NCI-H1092 treated with DMSO at 0.1 percent for 48 hours (cell line): ENCODE measurements at places on chromosomes 11 and 22.

GRCh38 chr11:60932605-60933356 is 8.5 kb downstream of the TMEM132A start:
- no peak for DNase-seq

DNA sequence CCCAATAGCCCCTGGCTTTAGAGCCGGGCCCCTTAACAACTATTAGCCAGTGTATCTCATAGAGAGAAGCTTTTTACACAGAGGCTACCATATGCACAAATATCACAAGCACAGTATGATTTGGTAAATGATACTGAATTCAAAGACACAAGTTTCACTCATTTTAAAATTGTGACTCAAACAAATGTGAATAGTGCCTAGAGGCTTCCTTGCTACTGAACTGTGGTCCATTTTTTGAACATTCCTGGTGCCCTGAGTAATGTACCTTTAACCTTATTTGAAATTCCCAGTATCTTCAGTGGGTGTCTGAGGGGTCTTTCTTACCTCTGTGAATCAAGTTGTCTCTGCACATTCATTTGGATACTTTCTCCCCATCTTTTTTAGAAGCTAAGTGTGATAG is 156.2 kb downstream of the MAML2 start:
- DNase-seq = no peak

DNA sequence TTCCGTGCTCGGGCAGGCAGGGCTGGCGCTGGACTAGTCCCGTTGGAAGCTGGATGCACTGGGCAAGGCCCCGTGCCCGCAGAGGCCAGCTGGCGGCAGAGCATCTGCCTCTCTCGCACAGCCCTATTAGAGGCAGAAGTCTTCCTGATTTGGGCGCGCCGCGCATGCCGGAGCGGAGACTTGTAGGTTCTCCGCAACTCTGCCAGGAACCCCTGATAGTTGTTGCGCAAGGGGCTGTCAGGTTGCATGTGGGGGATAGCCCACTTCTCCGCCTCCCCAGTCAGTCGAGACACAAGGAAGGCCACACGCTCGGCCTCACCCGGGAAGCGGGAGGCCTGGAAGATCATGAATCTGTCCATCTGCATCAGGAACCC is 1.2 kb downstream of the RTL6 start:
- no peak for DNase-seq

DNA sequence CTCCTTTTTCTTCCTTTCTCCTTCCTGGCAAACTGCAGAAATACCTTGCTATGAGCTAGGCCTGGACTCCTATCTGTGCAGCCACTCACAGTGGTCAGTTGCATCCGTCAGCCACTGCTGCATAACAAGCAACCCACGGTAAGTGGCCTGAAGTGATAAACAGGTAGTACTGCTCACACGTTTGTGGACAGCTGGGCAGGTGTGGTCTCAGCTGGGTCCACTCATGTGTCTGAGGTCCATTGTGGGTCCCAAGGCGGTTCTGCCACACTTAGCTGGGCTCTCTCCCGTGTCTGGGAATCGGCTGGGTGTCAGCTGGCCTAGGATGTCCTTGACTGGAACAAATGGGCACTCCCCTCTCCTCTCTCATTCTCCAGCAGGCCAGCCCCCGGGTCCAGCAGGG is 109.3 kb downstream of the BRD1 start:
- DNase-seq = no peak

DNA sequence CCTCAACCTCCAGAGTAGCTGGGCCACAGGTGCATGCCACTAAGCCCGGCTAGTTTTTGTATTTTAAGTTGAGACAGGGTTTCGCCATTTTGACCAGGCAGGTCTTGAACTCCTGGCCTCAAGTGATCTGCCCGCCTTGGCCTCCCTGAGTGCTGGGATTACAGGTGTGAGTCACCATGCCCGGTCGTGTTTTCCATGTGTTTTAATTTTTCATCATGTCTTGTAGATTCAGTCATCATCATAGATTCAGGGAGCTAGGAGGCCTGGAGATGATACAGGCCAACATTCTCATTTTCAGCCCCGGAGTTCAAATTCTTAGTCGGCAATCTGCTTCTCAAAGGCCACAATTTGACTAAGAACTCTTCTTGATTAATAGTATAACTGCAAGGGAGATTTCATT is 73.5 kb upstream of the GRAMD1B start:
- DNase-seq = no peak

DNA sequence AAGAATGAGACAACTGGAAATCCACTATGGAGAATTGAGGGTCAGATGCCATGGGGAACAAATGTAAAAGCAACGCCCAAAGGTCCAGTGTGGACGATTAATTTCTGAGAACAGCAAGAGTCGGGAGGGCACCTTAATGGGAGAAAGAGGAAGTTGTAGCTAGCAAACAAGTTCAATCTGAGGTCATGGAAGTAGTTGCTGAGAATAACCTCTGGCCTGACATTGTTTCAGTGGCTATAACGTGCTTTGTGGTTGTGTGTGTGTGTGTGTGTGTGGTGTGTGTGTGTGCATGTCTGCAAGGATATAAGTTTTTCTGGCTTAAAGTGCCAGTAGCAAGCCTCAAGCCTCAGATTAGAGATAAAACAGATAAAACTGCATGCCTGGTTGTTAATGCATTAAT is 1630.1 kb upstream of the TENM4 start:
- no peak for DNase-seq

DNA sequence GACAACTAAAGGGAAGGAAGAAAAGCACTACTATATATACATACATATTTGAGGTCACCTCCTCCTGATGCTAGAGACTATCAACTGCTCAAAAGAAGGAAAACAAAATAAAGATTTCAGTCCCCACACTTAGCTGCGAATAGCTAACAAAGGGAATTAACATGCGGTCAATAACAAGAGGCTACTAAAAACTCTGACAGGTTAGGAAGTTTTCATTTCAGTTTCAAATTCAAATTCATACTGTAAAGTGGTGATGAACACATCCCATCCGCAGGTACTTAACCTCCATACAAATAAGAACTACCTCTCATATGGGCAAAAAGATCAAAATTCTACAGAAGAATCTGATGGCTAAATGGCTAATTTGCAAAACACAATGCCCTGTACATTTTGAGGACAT is 2.6 kb downstream of the NAP1L4 start:
- no peak for DNase-seq

- peak; percentile 31 for DNase-seq
Measured at GRCh38 chr11:73343076-73343873, 32.9 kb upstream of the RELT start.

- peak; percentile 36 for DNase-seq
Measured at GRCh38 chr11:40130427-40130826, 1329.0 kb downstream of the LRRC4C start.

GRCh38 chr11:44424841-44425240 is 114.9 kb upstream of the ALX4 start:
- DNase-seq = no peak

GRCh38 chr11:128522943-128523518 is 64.3 kb downstream of the ETS1 start:
- DNase-seq = no peak

DNA sequence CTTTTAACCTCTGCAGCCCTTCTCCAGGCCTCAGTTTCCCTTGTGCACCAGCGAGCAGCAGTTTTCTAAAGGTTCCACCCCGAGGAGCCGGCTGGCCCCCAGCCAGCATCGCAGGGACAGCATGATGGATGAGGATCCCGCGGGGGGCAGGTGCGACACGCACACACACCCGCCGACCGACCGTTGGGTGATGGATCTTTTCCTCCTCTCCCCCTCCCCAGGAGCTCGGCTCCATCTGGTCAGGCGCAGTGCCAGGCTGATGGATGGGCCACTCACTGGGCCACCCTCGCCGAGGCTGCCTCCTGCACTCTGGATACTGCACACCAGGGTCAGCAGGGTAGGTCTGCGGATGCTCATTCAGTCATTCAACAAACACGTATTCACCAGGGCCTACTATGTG is 12.8 kb upstream of the CABP7 start:
- peak; percentile 67 for DNase-seq

- no peak for DNase-seq
Measured at GRCh38 chr11:28910926-28911325, 802.7 kb downstream of the METTL15 start.

- DNase-seq = peak; percentile 85
Measured at GRCh38 chr11:121321614-121322243, 29.2 kb downstream of the SC5D start.

DNA sequence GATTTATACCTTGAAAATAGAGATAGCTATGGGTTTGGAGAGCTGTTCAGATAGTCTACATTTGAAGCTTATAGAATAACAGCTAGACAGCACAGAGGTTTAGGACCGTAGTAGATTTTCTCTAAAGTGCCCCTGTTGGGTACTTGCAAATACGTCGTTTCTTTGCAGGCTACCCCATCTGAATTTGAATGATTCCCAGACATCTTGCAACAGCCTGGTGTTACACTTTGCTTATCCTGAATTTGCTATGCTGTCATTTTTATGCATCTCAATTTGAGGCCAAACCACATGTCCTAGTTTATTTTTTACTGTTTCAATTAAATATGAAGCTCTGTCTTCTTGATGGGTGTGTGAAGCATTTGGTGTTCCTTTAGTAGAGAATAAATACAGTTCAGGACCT is 142.1 kb downstream of the WNT11 start:
- no peak for DNase-seq

- no peak for DNase-seq
Measured at GRCh38 chr11:115736146-115736545, 231.9 kb upstream of the CADM1 start.

GRCh38 chr11:16456366-16456765 is 100.0 kb upstream of the SOX6 start:
- DNase-seq = no peak

DNA sequence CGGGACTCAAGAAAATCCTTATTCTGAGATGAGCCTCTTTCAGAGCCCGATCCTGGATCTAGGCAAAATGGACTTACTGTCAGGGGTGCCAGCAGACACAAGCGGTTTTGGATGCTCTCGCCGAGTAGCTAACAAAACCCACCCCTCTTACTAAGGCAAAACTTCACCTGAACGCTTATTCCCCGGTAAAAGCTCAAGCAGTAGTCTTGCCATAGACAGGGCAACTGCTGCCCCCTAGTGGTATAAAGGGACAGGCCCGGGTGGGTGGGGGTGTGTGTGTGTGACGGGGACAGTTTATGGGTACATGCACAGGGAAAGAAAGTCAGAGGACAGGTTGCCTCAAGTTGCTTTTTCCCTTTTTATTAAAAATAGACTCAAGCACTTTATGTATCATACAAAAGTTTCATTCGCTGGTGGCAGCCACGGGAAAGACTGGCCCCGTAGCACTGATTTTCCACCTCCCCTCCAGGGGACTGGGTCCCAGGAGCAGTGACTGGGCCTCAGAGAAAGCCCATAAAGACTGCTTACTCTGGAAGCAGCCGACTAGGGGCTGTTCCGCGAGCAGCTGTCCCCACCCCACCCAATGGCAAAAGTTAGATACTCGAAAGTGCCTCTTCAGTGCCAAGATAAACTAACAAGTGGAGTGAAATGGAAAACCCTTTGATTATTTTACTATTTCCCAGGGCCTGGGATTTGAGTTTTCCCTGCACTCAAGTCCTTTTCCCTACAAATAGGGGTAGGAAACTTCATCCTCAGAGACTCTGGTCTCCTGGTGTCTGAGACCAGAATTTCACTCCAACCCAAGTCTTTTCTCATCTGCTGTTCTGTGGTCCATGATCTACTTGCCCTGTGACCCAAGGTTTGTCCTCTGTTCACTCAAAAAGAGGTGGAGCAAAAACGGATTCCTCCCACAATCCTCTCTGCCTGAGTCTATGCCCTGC is 4.7 kb downstream of the YPEL4 start:
- DNase-seq = peak; percentile 56

DNA sequence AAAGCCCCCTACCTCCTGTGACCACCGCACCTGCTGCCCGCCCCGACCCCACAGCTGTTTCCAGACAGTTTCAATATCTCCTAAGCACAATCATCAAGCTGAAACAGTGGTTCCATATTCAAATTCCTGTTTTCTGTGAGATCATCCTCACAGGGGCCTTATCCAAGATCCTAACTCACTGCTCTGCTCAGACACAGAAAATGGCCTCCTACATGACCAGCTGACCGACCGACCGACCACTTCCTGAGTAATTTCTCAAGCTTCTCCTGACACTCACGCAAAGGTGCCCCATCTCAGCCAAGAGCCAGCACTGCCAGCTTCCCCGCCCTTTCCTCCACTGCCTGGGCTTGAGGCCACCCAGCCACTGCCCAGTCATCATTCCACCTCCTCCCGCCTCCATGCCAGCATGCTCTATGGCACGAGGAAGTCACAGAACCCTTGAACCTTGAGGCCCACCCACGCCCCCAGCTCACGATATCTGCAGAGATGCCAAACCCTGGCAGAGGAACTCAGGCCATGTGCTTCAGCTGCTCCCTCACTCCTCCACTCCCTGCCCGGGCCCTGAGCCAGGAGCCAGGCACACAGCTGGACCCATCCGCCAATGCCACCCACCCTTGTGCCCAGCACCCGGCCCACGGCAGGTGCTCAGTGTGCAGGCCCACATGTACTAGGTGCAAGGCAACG is 14.0 kb downstream of the KIAA0930 start:
- no peak for DNase-seq

- peak; percentile 72 for DNase-seq
Measured at GRCh38 chr11:102341844-102342318, 5.1 kb upstream of the BIRC2 start.

GRCh38 chr11:35286126-35286525 is 133.2 kb downstream of the SLC1A2 start:
- DNase-seq = no peak

DNA sequence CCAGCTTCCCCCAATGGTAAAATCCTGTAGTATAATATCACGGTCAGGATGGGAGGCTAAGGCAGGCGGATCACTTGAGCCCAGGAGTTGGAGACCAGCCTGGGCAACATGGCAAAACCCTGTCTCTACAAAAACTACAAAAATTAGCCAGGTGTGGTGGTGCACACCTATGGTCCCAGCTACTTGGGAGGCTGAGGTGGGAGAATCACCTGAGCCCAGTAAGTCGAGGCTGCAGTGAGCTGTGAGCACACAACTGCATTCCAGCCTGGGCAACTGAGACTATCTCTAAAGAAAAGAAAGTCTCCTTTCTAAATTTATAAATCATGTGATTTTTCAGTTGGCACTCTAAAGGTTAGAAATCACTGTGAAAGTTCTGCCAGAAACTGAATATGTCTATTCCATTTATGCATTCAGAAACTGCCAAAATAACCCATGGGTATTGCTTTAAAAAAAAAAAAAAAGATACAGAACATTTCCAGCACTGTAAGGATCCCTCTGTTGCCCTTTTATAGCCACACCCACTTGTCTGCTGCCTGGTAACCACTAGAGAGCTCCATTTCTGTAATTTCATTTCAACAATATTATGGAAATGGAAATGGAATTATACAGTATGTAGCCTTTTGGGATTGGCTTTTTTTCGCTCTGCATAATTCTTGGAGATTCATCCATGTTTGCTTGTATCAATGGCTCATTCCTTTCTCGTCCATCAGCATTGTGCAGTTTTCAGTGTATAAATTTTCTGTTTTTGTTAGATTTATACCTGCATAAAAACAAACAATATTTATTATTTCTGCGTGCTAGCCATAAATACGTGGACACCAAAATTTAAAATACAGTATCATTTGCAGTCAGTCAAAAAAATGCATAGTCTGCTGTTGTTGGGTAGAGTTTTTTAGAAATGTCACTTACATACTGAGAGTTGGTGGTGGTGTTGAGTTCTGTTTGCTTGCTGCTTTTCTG is 9.4 kb downstream of the CDC45 start:
- no peak for DNase-seq

GRCh38 chr11:31657091-31657490 is 147.5 kb downstream of the ELP4 start:
- DNase-seq = no peak

- DNase-seq = no peak
Measured at GRCh38 chr11:39542460-39542859, 1917.0 kb downstream of the LRRC4C start.
